Prostate gland (tissue), 2 donors: ENCODE measurements at places on chromosomes 11 and 22. TPM values are rescaled to one million over a fixed set of nuclear protein-coding genes. Genes with fewer than 3 reads are reported as not detected.

TP53AIP1 gene
- 5.1 TPM for total RNA-seq

PATL1 gene
- 26.2 TPM for total RNA-seq

GRCh38 chr11:111448414-111448813 is 63.8 kb downstream of the BTG4 start:
- no peak for DNase-seq

- DNase-seq = no peak
Measured at GRCh38 chr22:40605761-40606160, 30.8 kb downstream of the MRTFA start.

DNA sequence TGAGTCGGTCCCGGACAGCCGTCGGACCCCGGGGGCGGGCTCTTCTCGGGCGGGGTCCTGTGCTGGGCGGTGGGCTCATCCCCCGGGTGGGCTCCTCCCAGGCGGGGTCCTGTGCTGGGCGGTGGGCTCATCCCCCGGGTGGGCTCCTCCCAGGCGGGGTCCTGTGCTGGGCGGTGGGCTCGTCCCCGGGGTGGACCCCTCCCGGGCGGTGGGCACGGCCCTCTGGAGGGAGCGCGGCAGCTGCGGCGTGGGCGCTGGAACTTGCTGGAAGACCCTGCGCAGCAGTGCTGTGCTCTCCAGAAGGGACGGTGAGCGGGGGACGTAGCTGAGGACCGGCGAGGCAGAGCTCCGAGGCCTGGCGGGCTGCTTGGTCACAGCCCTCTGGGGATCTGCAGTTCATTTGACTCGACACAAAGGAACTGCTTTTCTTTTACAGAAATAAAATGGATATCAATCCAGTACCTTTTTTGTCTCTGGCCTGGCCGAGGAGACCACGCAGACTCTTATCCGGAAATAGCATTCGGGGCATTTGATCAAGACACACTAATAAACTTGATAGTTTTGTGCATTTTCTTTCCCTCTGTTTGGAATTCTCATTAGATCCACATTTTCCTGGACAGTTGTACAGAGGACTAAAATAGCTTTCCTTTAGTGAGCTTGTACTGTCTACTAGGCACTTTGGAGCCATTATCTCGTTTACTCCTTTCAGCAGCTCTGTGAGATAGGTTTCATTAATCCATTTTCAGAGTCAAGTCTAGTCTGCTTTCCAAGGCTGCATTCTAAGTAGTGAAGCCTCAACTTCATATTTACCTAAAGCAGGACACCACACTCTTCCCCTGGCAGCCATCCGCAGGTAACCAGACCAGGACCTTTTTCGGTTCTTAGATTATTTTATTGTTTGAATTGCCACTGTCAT is 812 bp downstream of the JAM3 start:
- no peak for DNase-seq
